ENCODE measurements at places on chromosomes 4 and X.

DNA sequence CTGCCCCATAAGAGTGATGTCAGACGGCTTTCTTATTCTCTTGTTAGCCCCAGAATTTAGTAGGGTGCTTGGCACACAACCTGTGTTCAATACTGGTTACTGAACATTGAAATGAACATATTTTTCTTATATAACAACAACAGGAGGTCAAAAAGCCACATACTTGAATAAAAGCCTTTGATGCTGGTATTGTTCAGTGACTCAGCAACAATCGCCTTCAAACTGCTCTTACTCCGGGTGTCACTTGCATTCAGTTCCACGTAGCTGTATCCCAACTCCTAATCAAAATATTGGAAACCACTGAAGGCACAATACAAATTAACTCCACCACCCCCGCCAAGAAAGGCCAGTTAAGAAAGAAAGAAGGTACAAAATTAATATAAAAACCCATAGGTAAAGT, 61.5 kb downstream of the RFC1 start:
- no peak for DNase-seq

- no peak for DNase-seq
These were observed 208.9 kb downstream of the GBA3 start for GRCh38 chr4:22901631-22902030.

DNA sequence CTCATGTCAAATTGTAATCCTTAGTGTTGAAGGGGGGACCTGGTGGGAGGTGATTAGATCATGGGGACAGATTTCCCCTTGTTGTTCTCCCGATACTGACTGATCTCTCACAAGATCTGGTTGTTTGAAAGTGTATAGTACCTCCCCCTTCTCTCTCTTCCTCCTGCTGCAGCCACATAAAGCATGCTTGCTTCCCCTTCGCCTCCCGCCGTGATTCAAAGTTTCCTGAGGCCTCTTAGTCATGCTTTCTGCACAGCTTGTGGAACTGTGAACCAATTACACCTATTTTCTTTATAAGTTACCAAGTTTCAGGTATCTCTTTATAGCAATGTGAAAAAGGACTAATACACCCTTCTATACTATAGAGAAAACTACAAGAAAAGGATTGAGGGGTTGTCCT, 1170.5 kb upstream of the AGA start:
- DNase-seq = no peak

DNA sequence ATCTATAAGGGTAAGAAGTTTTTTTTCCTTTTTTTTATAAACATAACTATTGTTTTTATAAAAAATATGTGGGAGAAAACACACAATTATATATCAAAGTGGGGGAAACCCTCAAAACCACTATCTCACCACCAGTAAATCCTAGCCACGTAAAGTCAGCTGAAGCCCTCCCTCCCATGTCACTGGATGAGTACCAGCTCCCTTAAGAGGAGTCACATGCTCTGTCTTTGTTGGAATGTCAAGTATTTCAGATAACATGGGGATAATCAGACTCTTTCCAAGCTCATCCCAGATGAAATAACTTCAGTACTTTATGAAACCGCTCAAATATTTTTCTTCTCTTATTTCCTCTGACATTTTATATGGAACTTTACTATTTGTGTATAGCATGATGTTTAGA, 2.4 kb downstream of the MYOZ2 start:
- DNase-seq = no peak

DNA sequence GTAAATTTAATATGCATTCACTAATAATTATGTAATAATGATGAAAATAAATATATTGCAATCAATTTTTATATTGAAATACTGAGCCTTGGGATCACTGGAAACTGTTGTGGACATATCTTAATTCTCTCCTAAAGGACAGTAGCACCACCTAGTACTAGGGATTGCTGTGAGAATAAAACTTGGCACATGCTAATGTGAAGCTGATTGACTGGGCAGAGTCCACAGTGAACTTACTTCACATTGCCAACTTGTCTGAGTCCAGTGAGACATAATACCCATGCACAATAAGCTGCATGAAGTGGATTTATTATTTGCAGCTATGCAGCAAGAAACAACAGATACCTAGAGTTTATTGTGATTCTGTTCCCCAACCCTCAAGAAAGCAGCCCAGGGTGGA, 131.1 kb downstream of the GABRG1 start:
- no peak for DNase-seq

DNA sequence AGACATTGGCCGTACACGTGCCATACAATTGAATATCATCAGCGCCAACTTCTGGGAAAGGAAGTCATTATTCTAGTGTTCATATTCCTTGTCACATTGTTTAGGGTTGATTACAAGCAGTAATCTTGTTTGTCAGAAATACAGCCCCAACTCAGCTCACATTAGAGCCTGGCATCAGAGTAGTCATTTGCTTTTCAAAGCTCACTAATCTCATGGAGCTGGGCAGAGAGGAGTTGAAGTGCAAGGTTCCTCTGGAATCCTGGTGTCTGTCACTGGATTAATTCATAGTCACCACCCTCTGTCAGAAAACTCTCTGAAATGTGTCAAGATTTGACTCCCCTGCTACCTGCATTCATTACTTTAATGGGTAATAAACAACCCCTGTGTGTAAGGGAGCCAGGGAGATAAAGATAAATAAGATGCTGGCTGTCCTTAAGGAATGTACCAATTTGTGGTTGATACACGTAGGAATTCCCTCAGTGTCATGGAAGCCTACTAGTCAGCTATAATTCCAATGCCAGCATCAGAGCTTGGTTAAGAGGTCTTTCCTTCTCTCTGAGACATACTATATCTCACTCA, 43.7 kb upstream of the S100G start:
- DNase-seq = no peak

DNA sequence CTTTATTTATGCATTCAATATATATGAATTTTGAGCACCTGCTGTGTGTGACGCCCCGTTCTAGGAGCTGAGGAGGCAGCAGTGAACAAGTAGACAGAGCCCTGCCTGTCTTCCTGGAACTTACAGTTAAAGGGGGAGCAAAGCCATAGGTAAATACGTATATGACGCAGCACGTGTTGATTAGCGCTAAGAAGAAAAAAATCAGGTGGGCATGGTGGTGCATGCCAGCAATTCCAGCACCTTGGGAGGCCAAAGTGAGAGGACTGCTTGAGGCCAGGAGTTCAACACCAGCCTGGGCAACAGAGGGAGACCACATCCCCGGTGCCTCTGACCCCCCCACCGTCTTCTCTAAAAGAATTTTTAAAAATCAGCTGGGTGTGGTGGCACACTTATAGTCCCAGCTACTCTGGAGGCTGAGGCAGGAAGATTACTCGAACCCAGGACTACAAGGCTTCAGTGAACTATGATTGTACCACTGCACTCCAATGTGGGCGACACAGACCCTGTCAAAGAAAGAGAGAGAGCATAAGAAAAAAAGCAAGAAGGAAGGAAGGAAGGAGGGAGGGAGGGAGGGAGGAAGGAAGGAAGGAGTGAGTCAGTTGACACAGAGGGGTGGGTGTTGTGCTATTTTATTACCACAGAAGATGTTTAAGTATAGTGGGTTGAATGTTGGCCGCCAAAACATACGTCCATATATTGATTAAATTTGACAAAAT, 5.4 kb upstream of the KIAA0232 start:
- DNase-seq = no peak

DNA sequence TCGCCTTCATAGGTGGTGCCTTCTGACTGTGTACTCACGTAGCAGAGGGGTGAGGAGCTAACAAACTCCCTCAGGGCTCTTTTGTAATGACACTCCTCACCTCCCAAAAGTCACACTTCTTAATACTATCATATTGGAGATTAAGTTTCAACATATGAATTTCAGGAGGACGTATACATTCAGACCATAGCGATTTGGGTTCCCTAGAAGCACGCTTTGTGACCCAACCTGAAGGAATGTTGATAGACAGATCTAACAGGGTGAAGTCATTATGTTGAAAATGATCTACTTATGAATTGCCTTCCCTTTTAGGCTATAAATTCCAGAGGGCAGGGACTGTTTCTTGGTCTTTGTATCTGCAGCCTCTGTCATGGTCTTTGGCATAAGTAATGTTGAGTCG, 3.2 kb upstream of the KLHL34 start:
- DNase-seq = no peak

DNA sequence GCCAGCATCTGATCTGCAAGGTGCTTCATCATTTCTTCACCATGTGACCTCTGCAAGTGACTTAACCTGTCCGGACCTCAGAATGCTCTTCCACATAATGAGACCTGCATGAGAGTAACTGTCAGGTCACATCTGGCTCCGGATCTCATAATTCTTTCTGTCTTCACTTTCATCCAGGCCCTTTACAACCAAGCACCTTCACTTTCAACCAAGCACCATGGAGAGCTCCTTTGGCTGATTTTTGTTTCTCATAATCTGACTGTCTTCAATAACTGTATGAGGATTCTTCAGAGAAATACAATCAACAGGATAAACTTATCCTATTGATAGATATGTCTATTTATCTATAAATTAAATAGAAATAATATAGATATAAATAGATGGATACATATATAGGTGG, 148.1 kb downstream of the VCX3A start:
- DNase-seq = no peak

GRCh38 chrX:64230123-64230970, at the start of gene ASB12:
Gene ASB12 (minus strand): TSS chrX:64230607. CDS start chrX:64225650, 4,957 bp downstream.
- no peak for DNase-seq

DNA sequence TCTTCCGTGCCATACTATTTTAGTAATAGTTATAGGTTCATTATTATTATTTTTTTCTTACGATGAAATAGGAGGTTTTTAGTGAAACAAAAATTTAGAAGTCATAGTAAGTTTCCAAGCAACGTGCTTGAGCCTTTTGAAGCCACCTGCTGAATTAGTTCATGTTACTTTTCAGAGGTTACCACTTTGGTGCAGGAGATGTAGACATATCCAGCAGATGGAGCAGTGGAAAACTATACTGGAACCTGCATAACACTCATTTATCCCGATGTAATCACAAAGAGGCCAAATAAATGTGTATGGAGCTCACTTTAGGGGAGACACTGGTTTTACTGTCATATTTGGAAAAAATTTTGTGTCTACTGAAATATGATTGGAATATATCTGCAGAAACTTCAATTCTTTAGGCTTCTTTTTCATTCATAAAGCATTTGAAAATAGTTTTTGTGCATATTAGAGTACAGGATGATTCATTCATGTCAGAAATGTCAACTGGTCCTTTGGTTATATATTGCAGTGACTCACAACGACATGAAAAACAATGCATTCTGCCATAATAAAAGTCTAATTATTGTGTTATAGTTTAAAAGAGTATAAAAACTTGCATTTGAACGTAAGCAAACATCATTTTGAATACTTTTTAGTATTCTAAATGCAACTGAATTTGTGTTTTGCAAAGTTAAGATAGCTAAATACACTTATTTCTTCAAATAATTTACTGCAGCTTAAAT, 2182.9 kb upstream of the TENM3 start:
- DNase-seq = peak; percentile 22

DNA sequence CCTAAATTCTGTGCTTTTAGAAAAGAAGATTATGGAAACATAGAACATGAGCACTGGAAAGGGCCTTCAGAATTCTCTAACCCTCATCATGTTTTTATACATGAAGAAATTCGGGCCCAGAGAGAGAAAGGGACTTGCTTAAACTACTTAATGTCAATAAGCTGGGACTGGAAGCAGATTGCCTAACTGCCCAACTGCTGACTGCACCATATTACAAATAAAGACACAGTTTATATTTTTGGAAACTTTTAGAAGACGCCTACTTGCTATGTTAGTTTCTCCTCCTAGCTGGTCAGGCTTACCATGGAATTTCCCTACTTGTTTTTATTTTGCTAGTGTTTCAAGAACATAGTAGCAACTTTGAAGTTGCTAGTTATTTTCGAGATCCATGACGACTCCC, 47.1 kb downstream of the SLC9A6 start:
- no peak for DNase-seq

- DNase-seq = no peak
These were observed 33.0 kb downstream of the NLRP2B start for GRCh38 chrX:57647020-57647419.

- no peak for DNase-seq
These were observed 4.6 kb upstream of the ERCC6L start for GRCh38 chrX:72243472-72243871.

- DNase-seq = no peak
These were observed 321.0 kb downstream of the IL15 start for GRCh38 chr4:141957416-141957815.

GRCh38 chr4:87961993-87962392, 13.5 kb upstream of the SPP1 start:
- DNase-seq = no peak

DNA sequence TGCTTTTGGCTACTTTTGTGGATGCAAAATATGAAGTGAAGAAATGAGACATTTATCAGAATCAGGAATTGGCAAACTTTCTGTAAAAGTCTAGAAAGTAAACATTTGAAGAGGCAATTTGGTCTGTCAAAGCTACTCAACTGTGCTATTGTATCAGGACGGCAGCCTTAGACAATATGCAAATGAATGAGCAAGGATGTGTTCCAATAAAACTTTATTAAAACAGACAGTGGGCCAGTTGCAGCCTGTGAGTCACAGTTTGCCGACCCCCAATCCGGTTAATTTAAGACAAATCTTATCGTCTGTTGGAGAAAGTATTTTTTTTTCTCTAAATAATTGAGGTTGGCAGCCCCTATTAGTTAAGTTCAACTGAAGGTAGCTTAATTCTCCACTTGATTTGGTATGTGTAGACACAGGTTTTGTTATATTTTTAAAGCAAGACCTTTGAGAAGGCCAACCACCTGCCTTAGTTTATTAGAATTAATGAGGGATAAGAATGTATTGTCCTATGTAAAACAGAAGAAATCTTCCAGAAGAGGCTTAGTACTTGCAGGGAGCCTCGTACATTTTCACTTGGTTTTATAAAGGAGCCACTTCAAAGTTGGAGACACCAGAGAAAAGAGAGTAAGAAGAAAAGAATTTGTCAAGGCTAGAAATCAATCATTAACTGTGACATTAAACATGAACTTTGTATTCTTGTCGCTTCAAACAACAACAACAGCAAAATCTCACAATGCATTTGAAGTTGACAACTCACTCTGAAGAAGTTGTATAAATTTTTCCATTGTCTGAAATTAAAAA, 81.6 kb upstream of the FAT1 start:
- DNase-seq = no peak

DNA sequence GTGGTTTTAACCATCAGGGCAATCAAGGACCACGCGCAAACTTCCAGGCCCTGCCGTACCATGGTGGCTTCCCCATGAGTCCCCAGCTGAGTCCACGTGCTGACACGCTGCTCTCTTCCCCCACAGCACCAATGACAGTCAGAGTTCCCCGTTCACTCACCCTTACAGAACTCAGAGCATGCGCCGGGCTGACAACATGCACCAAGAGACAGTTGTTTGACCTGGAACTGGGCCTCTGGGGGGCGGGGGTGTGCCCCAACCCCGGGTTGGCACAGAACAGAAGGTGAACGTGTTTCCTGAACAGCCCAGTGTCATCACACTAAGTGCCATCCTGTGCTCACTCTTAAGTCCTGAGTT, 29.4 kb downstream of the IRF2 start:
- no peak for DNase-seq

Data from DMS153 (cell line).